ENCODE measurements at places on chromosomes 11 and 22.
A peak's percentile ranks its signal among the peaks of the same experiment; 100 is the strongest.

- no peak for DNase-seq
Measured at GRCh38 chr11:81219661-81220060, 1514.0 kb downstream of the FAM181B start.

DNA sequence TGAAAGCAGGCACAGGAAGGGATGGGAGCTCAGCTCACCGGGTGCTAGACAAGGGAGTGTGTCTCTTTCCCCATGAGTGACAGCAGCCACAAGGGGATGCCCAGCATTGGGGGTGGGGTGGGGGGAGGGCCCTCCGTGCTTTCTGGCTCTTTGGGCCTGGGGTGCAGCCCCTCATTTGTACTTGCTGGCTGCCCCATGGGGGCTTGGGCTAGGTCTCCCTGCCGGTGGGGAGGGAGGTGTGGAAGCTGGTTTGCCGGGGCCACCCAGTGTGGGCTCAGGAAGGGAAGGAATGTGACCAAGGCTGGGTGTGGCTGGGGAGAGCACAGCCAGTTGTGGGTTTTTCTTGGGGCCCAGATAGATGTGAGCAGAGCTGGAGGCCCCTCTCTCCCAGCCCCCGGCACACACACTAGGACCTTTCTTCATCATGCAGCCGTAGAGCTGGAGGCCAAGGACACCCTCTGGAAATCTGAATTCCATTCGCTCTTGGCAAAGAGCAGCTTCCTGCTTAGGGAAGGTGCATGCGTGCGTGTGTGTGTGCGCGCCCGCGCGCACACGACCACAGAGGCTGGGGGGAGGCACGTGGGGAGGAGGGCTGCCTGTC is 25.8 kb downstream of the KCNQ1OT1 start:
- DNase-seq: no peak

GRCh38 chr11:119041821-119042514 is 11.3 kb upstream of the SLC37A4 start:
- DNase-seq: no peak

GRCh38 chr11:69529001-69529400 is 47.5 kb downstream of the LINC01488 start:
- DNase-seq: no peak

- no peak for DNase-seq
Measured at GRCh38 chr22:37647928-37648327, 8.5 kb downstream of the SH3BP1 start.

DNA sequence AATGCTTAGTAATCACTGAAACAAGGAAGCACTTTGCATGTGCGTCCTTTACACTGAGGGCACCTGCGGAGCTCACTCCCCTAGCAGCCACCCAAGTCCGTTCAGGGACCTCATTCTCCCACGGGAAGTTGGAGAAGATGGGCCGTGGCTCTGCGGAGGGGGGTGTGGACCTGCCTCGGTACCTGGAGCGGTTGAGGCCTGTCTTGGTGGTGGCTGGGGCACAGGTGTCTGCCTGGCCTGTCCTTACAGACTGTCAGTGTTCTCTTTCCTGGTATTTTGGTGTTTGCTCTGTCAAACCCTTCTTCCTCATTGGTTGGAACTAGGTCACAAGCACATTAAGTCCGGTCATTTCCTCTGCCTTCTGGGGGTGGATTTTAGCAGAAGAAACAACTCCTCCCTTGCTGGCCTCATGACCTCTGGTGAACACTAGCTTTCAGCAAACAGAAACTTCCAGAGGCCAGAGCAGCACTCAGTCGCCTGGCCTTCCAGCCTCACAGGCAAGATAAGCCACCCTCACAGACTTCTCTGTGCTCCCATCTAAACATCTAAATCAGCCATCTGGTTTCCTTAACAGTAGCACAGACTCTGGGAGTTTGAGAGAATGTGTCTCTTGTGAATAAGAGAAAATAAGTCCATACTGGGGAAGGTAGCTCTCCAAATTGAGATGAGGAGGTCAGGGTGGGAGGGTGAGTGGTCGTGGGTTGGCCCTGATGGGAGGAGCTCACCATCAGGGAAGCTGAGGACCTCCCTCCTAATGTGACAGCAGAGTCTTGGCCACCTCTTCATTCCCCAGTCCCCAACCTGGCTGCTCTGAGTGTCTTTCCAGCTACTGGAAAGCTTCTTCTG is 8.6 kb downstream of the SNAP29 start:
- DNase-seq: peak; percentile 47

- DNase-seq: no peak
Measured at GRCh38 chr11:31725176-31725575, 85.9 kb downstream of the PAX6 start.

All from BE2C (cell line).